ENCODE measurements at places on chromosomes 6 and 20.

GRCh38 chr6:1802491-1803395 is 193.0 kb downstream of the FOXC1 start:
- no peak for DNase-seq

DNA sequence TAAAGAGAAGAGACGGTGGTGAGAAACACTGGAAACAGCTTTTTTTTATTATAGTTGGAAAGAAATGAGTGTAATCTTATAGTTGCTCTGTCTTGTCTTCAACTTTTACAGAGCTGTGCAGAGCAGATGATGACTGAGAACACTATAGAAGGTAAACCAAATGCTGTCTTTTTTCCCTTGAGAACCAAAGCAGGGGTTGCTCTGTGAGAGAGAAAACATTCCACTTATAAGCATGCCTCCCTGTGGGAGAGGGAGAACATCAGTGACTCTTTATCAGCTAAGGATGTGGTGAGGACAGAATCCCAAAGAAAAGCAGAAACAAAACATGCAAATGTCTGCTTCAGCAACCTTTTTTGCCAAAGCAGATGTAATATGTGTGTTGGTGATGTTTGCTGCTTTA is 179.3 kb upstream of the HDDC2 start:
- DNase-seq, result no peak

GRCh38 chr6:146944809-146945208 is 259.4 kb upstream of the STXBP5 start:
- no peak for DNase-seq

GRCh38 chr6:133114973-133115372 is 126.2 kb upstream of the EYA4 start:
- DNase-seq, result no peak

DNA sequence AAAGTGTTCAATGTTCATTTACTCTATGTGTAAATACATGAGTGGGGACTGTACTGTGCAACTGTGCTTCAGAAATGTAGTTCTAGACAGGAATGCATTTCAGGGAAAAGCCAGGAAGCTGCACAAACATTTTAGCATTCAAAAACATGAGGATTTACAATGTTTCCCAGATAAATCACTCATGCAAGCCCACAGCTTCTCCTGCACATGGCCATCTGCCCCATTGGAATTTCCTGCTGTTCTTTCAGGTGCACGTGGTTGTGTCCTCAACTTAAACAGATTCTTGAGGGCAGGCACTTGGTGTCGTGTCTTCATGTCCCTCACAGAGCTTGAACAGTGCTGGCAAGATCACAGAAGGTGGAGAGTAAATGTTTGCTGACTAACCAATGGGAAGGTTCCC is 101.5 kb downstream of the UNC5CL start:
- no peak for DNase-seq

DNA sequence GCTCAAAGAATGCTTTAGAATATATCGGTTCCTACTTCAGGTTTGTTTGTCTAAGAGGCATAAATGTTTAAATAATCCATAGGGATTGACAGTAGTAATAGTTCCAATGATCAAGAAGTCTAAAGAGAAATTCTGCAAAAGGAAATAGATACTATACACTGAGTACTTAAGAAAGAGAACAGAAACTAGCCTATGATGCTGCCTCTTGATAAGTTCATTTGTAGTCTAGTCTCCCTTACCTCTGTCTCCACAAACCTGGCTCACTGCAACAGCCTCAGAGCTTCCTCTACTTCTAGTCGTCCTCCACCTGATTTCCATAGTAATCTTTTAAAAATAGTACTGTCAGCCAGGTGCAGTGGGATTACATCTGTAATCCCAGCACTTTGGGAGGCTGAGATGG is 511.8 kb downstream of the LMBRD1 start:
- no peak for DNase-seq

DNA sequence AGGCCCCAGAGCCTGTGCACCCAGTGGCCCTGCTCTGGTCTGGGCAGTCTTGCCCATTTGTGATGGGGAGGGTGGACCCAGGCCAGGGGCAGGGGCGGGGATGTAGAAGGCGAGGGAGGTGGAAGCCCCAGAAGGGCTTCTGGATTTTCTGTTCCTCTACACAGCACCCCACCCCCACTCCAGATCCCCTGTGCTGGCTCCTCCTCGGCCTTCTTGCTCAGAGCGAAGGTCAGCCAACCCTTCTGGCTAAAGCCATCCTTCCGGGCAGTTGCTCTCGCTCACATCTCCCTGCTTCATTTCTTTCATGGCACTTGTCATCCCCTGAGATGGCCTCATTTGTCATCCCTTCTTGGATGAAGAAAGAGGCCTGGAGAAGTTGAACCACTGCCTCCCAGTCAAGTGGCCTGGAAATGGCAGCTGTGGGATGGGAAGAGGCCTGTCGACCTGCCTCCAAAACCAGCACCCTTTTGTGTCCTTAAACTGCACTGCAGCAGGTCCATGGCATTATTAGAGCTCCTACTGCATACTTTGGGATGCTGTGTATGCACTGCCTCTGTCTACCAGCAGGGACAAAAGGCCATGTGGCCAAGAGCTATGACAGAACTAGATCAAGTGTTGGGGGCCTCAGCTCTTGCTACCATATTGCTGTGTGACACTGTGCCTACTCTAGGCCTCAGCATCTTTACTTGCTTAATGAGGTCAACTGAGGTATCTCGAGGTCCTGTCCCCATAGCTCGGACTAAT is 19.9 kb downstream of the PEDS1 start:
- no peak for DNase-seq

- DNase-seq, result no peak
Measured at GRCh38 chr6:114061741-114062140, 90.8 kb upstream of the HDAC2 start.

GRCh38 chr6:158041788-158042187 is 60.1 kb downstream of the SYNJ2 start:
- DNase-seq, result no peak

- DNase-seq, result no peak
Measured at GRCh38 chr6:74213995-74214394, 518.0 kb downstream of the CD109 start.

All from activated T-cell treated with anti-CD3 and anti-CD28 coated beads, Interleukin-2, amount 50 U/mL, for 48 hours (primary cell).